Activated naive CD4-positive, alpha-beta T cell treated with anti-CD3 and anti-CD28 coated beads for 36 hours (primary cell): ENCODE measurements at places on chromosomes 2 and 18. TPM values are rescaled to one million over a fixed set of nuclear protein-coding genes. Genes with fewer than 3 reads are reported as not detected.

GRCh38 chr2:50720697-50721315, 311.1 kb downstream of the NRXN1 start:
- H3K27me3 ChIP-seq, result no peaks in the 10 kb centered on the region
- no peak overlapping the region for H3K4me3 ChIP-seq
- no peak for DNase-seq
- no peaks in the 10 kb centered on the region for H3K36me3 ChIP-seq

DNA sequence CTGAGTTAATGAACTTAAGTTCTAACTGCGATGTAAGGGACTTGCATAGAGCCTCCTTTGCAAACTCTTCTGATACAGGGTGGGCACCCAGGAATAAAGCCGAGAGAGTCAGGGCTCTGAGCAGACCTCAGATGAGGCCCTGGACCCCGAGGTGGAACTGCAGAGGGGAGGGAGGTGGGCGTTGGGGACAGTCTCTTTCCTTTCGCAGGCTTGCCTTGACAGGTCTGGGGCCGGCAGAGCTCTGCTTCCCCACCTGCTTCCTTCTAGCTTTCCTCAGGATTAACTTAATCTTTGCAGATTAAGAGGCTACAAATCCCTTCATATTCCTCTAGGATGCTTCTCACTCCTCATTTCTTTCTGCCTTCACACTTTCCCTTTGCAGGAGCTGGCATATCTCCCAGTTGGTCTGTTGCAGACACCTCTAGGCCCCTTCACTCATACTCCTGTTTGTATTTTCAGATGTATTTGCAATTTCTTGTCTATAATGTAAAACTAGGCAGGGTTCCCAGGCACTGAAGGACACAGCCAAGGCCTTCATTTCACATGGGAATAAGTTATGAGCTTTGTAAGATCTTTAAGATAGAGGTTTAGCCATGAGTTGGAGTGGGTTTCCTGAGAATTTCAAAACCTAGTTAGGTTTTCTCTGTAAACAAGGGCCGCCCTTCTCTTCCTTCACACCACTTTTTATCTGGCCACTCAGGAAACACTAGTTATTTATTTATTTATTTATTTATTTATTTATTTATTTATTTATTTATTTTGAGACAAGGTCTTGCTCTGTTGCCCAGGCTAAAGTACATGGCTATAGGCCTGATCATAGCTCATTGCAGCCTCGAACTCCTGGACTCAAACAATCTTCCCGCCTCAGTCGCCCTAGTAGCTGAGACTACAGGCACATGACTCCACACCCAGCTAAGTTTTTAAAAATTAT, 70.9 kb downstream of the MTCL1 start:
- no peaks in the 10 kb centered on the region for H3K36me3 ChIP-seq
- no peak overlapping the region for H3K4me3 ChIP-seq
- no peaks in the 10 kb centered on the region for H3K4me1 ChIP-seq
- H3K27me3 ChIP-seq, result no peaks in the 10 kb centered on the region
- no peak overlapping the region for H3K27ac ChIP-seq

GRCh38 chr2:147365622-147366021, 479.2 kb upstream of the ACVR2A start:
- H3K4me3 ChIP-seq, result no peak overlapping the region
- no peaks in the 10 kb centered on the region for H3K36me3 ChIP-seq
- H3K27ac ChIP-seq, result no peak overlapping the region
- no peaks in the 10 kb centered on the region for H3K27me3 ChIP-seq
- H3K4me1 ChIP-seq, result peaks cover 7% of the 10 kb centered on the region

- H3K4me1 ChIP-seq, result peaks cover 96% of the 10 kb centered on the region
- no peaks in the 10 kb centered on the region for H3K27me3 ChIP-seq
- H3K27ac ChIP-seq, result peak overlapping the region; percentile 48
- no peaks in the 10 kb centered on the region for H3K36me3 ChIP-seq
These were observed 38.7 kb downstream of the INPP4A start for GRCh38 chr2:98483257-98483861.

DNA sequence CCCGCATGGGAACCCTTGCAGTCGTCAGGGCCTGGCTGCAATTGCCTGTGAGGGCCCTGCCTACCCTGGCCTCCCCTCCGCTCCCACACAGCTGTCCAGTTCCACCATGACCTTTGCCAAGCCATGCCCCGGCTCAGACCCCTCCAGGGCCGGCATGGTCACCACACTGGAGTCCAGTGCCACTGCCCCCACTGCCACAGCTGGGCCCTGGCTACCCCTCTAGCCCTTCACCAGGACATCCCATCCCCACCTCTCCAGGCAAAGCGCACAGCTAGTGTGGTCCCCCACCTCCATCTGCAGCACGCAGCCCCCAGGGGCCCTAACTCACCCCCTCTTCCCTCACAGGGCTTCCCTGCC, 70.3 kb upstream of the SMAD7 start:
- no peaks in the 10 kb centered on the region for H3K27me3 ChIP-seq
- DNase-seq, result no peak
- H3K4me1 ChIP-seq, result no peaks in the 10 kb centered on the region
- H3K36me3 ChIP-seq, result no peaks in the 10 kb centered on the region
- no peak overlapping the region for H3K4me3 ChIP-seq

DNA sequence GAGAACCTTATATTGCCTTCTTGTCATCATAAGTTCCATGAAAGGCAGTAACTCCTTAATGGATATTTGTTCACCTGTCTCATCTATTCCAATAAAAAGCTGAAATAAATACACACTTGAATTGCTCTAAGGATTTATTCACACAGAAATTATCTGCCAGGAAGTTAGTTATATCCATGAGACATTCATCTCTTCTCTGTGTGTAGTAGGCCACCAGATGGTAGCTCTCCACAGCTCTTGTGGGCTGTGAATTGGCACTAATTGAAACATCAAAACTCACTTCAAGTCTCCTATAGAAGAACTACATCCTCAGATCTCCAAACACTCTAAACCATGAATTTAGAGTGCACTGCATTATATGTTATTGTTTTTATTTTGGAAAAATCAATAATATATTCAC, 189.6 kb downstream of the DSC3 start:
- no peaks in the 10 kb centered on the region for H3K27me3 ChIP-seq
- no peaks in the 10 kb centered on the region for H3K4me1 ChIP-seq
- no peak overlapping the region for H3K27ac ChIP-seq
- no peak for DNase-seq
- H3K36me3 ChIP-seq, result no peaks in the 10 kb centered on the region

- DNase-seq, result peak; percentile 73
- H3K4me3 ChIP-seq, result no peak overlapping the region
- H3K27ac ChIP-seq, result peak overlapping the region; percentile 97
These were observed 77.0 kb downstream of the MBD2 start for GRCh38 chr18:54147439-54147838.

- no peak for DNase-seq
- H3K36me3 ChIP-seq, result peaks cover 14% of the 10 kb centered on the region
- no peak overlapping the region for H3K27ac ChIP-seq
- H3K4me1 ChIP-seq, result peaks cover 18% of the 10 kb centered on the region
These were observed 230.1 kb downstream of the DYM start for GRCh38 chr18:49230326-49230725.

GRCh38 chr2:112918256-112918655, 7.3 kb downstream of the IL37 start:
- no peaks in the 10 kb centered on the region for H3K36me3 ChIP-seq
- DNase-seq, result no peak
- H3K27ac ChIP-seq, result no peak overlapping the region
- H3K27me3 ChIP-seq, result no peaks in the 10 kb centered on the region
- no peak overlapping the region for H3K4me3 ChIP-seq

- H3K27me3 ChIP-seq, result no peaks in the 10 kb centered on the region
- no peak overlapping the region for H3K4me3 ChIP-seq
- DNase-seq, result no peak
- no peak overlapping the region for H3K27ac ChIP-seq
- H3K36me3 ChIP-seq, result no peaks in the 10 kb centered on the region
- H3K4me1 ChIP-seq, result peaks cover 28% of the 10 kb centered on the region
These were observed 22.6 kb downstream of the YES1 start for GRCh38 chr18:789397-789796.

- no peak overlapping the region for H3K4me3 ChIP-seq
- H3K27me3 ChIP-seq, result no peaks in the 10 kb centered on the region
- H3K27ac ChIP-seq, result no peak overlapping the region
- H3K36me3 ChIP-seq, result peaks cover 6% of the 10 kb centered on the region
- H3K4me1 ChIP-seq, result no peaks in the 10 kb centered on the region
These were observed 356.8 kb downstream of the PLCL1 start for GRCh38 chr2:198161151-198161550.

DNA sequence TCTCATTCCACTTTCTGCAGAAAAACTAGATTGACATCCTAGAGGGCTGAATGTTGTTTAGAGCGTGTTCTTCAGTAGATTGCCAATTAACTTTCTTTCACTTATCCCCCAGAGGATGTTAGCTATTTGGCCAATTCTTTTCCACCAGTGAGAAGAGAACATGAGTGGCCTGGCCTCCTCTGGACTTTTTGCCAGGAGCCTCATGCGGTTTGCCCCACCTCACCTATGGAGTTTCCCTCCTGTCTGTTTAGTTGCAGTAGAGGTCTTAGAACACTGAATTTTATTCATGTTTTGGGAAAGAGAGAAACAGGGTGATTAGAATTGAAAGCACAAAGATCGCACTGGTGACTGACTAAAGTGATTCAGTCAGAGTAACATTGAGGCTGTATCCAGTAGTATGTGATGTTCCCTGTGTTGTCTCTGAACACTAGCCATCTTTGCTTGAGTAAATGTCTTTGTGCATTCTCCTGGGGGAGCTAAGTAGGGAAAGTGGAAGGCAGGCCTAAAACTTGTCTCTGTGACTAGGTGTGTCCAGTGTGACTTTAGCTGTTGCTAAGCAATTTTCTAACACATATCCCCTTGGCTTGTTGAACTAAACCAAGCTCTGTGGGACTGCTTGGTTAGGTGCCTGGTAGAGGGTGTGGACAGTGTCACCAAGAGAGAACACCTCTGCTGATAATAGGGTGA, 34.0 kb downstream of the UGP2 start:
- no peaks in the 10 kb centered on the region for H3K27me3 ChIP-seq
- H3K36me3 ChIP-seq, result peaks cover 29% of the 10 kb centered on the region
- no peak for DNase-seq
- no peak overlapping the region for H3K27ac ChIP-seq
- H3K4me1 ChIP-seq, result peaks cover 29% of the 10 kb centered on the region
- no peak overlapping the region for H3K4me3 ChIP-seq

DNA sequence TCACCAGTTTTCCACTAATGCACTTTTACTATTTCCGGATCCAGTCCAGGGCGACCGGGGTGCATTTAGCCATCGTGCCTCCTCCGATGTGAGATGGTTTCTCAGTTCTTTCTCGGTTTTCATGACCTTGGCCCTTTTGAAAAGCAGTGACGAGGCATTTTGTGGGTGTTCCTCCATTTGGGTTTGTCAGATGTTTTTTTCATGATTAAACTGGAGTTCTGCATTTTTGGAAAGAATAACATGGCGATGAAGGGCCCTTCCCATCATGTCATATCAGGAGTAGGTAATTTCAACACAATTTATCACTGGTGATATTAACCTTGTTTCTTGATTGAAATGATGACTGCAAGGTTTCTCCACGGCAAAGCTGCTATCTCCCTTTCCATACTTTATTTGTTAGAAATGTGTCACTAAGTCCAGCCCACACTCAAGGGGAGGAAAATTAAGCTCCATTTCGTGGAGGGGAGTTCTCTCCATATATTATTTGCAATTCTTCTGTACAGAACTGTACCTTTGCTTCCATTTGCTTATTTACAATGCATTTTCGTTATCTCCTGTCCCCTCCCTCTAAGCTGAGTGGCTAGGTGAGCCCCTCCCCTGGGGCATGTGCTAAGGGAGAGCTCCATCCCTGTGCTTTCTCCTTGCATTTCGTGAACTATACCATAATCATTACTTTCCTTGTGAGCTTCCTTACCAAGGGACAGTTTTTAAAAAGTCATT, 8.9 kb upstream of the KLF11 start:
- no peaks in the 10 kb centered on the region for H3K36me3 ChIP-seq
- H3K27ac ChIP-seq, result no peak overlapping the region
- no peak for DNase-seq
- H3K4me1 ChIP-seq, result peaks cover 7% of the 10 kb centered on the region
- H3K4me3 ChIP-seq, result no peak overlapping the region

DNA sequence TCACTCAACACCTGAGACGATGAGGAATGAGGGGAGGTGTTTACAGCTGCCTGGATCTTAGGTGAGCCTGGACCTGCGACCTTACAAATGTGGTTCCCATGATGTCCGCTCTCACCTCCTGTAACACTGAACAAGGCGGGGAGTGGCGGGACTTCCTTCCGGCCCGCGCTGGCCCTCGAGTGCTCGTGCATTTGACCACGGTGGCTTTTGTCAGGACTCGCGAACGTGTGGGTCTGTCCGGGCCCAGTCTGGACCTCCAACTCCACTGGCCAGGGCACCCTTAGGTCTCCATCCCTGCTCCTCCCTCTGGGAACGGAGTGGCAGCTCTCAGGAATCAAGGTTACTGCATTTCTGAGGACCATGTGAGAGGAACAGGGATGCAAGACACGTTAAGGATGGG, 263.0 kb upstream of the SALL3 start:
- H3K4me1 ChIP-seq, result no peaks in the 10 kb centered on the region
- peaks cover 9% of the 10 kb centered on the region for H3K27me3 ChIP-seq
- no peaks in the 10 kb centered on the region for H3K36me3 ChIP-seq
- no peak overlapping the region for H3K4me3 ChIP-seq

DNA sequence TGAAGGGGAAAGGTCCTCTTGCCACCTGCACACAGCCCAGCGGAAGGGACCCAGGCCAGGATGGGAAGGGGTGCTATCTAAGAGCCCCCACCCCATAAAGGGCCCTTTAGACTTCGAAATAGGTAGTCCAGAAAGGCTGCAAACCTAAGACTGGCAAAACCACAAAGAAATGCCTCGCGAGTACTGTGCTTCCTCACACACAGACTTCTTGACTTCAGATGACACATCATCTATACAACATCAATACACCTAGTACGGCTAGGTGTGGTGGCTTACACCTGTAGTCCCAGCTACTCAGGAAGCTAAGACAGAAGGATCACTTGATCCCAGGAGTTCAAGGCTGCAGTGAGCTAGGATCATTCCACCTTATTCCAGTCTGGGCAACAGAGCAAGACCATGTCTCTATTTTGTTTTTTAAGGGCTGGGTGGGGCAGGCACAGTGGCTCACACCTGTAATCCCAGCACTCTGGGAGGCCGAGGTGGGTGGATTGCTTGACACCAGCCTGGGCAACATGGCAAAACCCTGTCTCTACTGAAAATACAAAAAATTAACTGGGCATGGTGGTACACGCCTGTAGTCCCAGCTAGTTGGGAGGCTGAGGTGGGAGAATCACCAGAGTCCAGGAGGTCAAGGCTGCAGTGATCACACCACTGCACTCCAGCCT, 125.8 kb downstream of the CABLES1 start:
- H3K4me1 ChIP-seq, result peaks cover 35% of the 10 kb centered on the region
- no peaks in the 10 kb centered on the region for H3K36me3 ChIP-seq
- no peak for DNase-seq
- no peaks in the 10 kb centered on the region for H3K27me3 ChIP-seq

- H3K27ac ChIP-seq, result no peak overlapping the region
- H3K27me3 ChIP-seq, result no peaks in the 10 kb centered on the region
- peaks cover 4% of the 10 kb centered on the region for H3K4me1 ChIP-seq
These were observed 194.9 kb downstream of the CTIF start for GRCh38 chr18:48733643-48734253.

Gene TEX51
- total RNA-seq, result not detected

Gene PXDN
- not detected for total RNA-seq

Gene ALK
- total RNA-seq, result not detected

Gene NR4A2
- total RNA-seq, result 32.9 TPM

Gene FBXO48
- 1.2 TPM for total RNA-seq

Gene FAHD2B
- 28.1 TPM for total RNA-seq

Gene DTNA
- 0.43 TPM for total RNA-seq

Gene CPLX4
- total RNA-seq, result not detected

Gene LIPG
- 0.22 TPM for total RNA-seq

Gene KHK
- 10.2 TPM for total RNA-seq
